ENCODE measurements at places on chromosomes 1 and 21.

DNA sequence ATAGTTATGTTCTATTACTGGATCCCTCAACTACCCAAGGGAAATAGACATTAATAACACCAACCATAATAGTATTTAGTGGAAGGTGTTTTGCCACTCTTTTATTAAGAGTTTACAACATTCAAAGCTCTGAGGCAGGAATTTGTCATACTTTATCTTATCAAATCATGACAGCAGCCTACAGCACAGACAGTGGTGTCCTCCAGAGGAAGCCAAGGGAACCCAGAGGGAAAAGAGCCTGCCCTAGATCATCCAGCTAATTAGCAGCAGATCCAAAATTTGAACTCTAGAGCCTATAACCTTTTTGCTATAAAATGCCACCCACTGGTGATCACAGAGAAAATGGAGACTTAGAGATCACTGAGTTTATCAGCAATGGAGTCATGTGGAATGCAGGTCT, 18.2 kb downstream of the VAV3 start:
- no peak for DNase-seq

DNA sequence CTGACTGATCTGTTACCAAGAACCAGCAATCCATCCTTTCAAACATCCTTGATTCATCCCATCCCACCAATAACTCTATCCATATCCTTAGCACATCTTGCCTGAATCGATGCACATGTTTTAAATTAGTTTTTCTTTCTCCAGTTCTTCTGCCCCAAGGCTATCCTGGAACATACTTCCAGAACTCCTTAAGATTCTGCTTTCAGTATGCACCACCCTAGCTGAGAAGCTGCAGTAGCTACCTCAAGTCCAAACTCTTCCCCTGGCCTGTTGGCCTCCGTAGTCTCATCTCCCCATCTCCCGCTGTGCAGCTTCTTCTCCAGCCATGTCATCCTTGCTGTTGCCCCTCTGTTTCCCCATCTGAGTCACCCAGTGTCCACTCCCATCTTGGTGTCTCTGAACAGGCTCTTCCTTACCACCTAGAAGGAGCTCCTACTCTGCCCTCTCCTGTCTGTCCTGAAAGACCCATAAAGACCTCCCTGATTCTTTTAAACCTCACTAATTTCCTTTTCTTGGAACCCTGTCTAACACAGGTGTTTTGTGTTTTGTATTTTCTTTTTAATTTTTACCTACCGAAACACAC, 108.0 kb downstream of the SGIP1 start:
- DNase-seq, result no peak

DNA sequence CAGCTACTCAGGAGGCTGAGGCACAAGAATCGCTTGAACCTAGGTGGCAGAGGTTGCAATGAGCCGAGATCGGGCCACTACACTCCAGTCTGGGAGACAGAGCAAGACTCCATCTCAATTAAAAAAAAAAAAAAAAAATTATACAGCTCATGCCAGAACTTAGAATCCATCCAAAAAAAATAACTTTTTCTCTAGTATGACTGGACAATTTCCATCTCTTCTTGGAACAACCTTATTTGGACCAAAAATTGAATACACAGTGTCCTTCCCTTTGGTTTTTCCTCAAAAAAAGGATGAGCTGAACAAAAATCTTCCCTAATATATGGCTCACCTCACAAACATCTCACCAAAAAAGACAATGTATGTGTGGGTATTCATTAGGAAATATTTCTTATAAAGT, 73.7 kb downstream of the TOR3A start:
- no peak for DNase-seq

- DNase-seq, result no peak
Observed at GRCh38 chr1:173020138-173020750, 30.5 kb downstream of the TNFSF18 start.

Measured in activated naive CD4-positive, alpha-beta T cell treated with anti-CD3 and anti-CD28 coated beads for 36 hours (primary cell).